ENCODE measurements at places on chromosomes 6 and 20. TPM values are rescaled to one million over a fixed set of nuclear protein-coding genes. Genes with fewer than 3 reads are reported as not detected.
A peak's percentile ranks its signal among the peaks of the same experiment; 100 is the strongest.

DNA sequence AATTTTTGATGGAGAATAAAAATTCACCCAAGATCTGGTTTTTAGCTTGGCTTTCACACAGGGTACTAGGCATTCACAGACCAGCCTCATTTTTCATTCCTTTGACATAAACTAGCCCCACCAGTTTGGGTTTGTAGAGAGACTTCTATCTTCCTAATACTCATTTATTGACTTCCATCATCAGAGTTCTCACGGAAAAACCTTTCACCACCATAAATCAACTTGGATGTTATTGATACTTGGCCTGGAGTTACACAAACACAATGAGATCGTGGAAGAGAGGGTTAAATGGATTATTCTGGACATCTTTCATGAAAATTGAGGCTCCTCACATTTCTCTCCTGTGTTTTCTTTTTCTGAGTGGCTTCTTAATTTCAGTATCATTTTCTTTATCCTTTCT lies 26.8 kb upstream of the EDN1 start:
- no peaks in the 10 kb centered on the region for H3K36me3 ChIP-seq
- H3K27me3 ChIP-seq: no peaks in the 10 kb centered on the region
- no peak for DNase-seq
- H3K27ac ChIP-seq: no peak overlapping the region
- H3K4me1 ChIP-seq: no peaks in the 10 kb centered on the region

GRCh38 chr6:152273638-152274037 lies 363.5 kb downstream of the SYNE1 start:
- no peaks in the 10 kb centered on the region for H3K27me3 ChIP-seq
- no peak for DNase-seq
- no peaks in the 10 kb centered on the region for H3K4me1 ChIP-seq
- no peak overlapping the region for H3K27ac ChIP-seq

Gene GPANK1
- 9.8 TPM for total RNA-seq

- no peak for DNase-seq
- H3K36me3 ChIP-seq: no peaks in the 10 kb centered on the region
- H3K4me1 ChIP-seq: no peaks in the 10 kb centered on the region
- no peaks in the 10 kb centered on the region for H3K27me3 ChIP-seq
- no peak overlapping the region for H3K27ac ChIP-seq
- H3K4me3 ChIP-seq: no peak overlapping the region
Measured at GRCh38 chr20:22492497-22492896, 91.9 kb downstream of the FOXA2 start.

GRCh38 chr6:4192173-4192572 lies 56.8 kb upstream of the ECI2 start:
- no peaks in the 10 kb centered on the region for H3K4me1 ChIP-seq
- DNase-seq: no peak
- no peaks in the 10 kb centered on the region for H3K27me3 ChIP-seq

Gene DUSP15
- not detected for total RNA-seq

DNA sequence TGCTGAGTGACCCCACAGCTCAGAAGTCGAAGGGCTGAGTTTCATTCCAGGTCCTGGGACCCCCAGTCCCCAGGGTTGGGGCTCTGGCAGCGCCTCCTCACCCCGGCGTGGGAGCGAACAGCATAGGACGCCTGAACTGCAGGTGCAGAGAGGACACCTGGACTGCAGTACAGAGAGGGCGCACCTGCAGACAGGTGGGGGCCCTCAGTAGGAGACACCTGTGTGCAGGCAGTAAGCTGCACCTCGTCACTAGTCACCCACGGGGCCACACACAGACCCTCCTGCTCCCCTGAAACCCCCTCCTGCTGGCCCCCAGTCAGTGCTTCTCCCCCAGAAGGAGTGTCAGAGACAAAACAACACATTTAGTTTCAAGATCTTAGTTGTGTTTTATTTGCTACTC lies 8.6 kb upstream of the NKAIN4 start:
- H3K27ac ChIP-seq: no peak overlapping the region
- peaks cover 5% of the 10 kb centered on the region for H3K4me1 ChIP-seq

DNA sequence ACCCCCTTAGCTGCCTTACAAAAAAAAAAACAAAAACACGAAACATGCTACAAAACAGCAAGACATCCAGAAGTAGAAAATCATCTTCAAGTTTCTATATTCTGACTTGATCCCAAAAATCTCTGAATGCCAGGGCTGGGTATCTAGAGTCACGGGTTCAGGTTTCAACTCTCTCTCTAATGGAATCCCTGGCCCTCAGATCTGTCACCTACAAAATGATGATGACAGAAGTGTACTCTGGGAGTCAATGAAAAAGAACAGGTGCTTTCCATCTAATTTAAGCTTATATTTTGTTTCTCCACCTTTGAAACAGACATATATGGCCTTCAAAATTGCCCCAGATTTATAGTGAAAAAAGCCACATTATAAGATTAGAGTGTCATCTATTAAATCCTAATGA lies 18.3 kb downstream of the RTN4IP1 start:
- no peaks in the 10 kb centered on the region for H3K27me3 ChIP-seq
- H3K27ac ChIP-seq: no peak overlapping the region
- no peaks in the 10 kb centered on the region for H3K4me1 ChIP-seq
- H3K36me3 ChIP-seq: peaks cover 10% of the 10 kb centered on the region

DNA sequence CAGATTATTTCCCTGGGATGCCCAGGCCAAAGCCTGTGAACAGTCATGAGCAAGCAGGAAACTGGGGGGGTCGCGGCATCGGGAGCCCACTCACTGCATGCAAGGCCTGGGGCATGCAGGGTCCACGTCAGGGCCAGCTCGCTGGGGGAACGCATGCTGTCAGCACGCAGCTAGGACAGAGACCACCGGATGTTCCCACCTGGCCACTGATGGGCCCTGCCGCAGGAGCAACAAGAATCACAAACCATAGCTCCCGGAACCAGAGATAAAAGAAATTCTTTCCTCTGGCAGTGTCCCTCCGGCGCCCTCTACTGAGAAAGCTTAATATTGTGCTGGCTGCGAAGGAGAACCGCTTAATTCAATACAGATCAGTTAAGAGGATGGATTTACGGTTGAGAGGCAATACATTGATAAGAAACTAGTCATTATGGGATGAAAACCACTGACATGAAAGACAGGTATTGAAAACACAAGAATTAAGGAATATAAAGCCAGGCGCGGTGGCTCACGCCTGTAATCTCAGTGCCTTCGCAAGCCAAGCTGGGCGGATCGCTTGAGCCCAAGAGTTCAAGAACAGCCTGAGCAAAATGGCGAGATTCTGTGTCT lies 32.6 kb downstream of the C6orf15 start:
- H3K4me1 ChIP-seq: peaks cover 9% of the 10 kb centered on the region
- H3K4me3 ChIP-seq: peak overlapping the region; percentile 35
- DNase-seq: peak; percentile 55
- no peaks in the 10 kb centered on the region for H3K36me3 ChIP-seq
- H3K27me3 ChIP-seq: no peaks in the 10 kb centered on the region
- H3K27ac ChIP-seq: no peak overlapping the region
